ENCODE measurements at places on chromosomes 13 and 19.

DNA sequence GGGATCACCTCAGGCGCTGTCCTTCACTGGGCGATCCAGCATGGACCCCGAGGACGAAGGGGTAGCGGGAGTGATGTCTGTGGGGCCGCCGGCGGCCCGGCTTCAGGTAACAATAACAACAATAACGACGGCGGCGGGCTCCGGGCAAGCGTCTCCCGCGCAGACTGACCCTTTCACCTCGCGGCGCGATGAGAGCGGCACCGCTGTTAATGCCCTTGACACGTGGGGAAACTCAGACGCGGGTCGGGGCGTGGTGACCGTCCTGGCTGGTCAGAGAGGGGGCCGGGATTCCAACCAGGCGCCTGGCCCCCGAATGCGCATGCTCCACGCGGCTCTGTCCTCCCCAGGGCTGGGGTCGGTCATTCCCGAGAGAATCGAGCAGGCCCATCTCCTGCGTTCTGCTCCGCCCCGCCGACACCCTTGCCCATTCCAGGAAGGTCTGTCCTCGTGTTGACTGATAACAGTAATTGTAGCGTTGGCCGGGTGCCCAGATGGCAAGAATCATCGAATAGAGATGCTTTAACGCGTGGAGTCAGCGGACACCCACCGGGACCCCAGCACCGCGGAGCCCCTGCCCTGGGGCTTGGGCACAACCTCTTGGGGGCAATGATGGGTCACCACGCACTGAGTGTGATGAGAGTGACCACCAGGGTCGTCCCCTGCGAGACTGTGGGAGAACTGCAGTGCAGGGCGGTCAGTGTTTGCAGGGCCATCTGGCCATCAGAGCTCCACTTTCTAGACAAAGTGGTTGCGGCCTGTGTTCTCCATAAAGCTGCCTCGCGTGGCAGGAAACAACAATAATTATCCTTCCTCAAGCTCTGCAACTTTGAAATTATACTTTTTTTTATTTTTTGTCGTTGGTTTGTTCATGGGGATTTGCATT, 528 bp downstream of the ZNF8 start:
- DNase-seq = peak; percentile 29

- no peak for DNase-seq
Measured at GRCh38 chr13:105426441-105426840, 1109.0 kb downstream of the EFNB2 start.

DNA sequence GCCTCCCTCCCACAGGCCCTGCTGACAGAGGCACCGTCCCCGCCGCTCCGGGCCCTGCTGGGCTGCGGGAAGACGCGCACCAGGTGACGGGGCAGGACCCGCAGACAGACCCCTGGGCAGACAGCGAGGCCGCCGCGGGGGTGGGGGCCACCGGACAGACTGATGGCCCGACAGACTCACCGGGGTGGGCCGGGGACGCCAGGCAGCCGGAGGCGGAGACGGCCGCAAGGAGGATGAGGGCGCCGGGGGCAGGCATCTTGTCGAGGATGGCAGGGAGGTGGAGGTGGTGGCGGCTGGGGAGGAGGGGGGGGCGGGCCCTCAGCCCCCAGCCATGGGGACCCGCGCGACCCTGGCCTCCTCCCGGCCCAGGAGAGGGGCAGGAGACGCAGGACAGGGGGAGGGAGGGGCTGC, 309 bp downstream of the LMTK3 start:
- no peak for DNase-seq

DNA sequence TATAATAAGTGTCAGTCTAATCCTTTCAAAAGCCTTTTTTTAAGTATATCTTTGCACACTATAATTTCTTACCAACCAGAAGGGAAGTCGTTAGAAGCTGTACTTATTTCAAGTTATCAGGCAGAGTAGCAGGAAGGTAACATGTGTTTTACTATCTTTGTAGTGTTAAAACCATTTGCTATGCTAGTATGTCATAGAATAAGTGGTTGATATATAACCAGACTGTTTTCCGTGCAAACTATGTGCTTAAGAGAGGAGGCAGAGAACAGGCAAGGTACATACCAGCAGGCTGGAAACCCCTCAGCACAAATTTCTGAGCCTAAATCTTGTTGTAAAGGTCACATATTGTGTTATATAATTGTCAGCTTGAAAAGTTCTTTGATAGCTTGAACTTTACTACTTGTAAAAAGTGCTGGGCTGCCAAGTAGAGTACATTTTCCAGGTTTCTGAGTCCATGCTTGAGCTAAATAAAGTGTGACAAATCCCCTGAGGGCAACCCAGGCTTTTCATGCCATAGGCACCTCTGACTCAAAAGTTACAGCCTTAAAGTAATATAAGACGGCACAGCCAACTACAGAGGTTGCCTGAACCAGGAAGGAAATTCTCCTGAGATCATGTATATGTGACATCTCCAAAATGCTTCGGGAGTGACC, 1297.4 kb downstream of the PCDH9 start:
- DNase-seq = no peak

GRCh38 chr13:26759249-26759906, 1.2 kb downstream of the GPR12 start:
- no peak for DNase-seq

- DNase-seq = no peak
Measured at GRCh38 chr19:24002256-24002945, 84.6 kb upstream of the ZNF254 start.

GRCh38 chr13:24574847-24575246, 62.3 kb upstream of the PARP4 start:
- no peak for DNase-seq

DNA sequence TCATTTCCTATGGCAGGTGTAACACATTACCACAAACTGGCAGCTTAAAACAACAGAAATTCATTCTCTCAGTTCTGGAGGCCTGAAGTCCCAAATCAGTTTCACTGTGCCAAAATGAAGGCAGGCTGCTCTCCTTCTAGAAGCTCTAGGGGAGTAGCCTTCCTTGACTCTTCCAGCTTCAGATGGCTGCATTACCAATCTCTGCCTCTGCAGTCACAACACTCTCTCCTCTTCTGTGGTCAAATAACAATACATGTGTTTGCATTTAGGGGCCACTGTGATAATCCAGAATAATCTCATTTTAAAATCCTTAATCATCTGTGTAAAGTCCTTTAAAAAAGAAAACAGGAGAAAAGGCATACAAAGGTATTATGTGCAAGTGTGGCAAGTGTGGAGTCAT, 7.8 kb downstream of the DIAPH3 start:
- DNase-seq = no peak

- DNase-seq = no peak
Measured at GRCh38 chr13:102763741-102764140, 9.8 kb downstream of the TEX30 start.

DNA sequence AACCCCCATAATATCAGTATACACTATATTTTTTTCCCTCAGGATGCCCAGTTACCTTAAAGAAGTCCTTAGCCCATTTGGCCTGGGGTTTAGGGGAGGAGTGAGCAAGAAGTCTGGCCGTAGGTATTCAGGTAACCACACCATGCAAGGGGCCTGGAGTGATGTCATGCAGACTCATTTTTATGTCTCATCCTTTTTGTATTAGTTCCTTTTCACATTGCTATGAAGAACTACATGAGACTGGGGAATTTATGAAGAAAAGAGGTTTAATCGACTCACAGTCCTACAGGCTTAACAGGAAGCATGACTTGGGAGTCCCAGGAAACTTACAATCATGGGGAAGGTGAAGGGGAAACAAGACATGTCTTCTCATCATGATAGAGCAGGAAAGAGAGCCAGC, 12.2 kb downstream of the TPP2 start:
- DNase-seq = no peak

GRCh38 chr19:44617110-44617880, 3.9 kb downstream of the IGSF23 start:
- DNase-seq = no peak

DNA sequence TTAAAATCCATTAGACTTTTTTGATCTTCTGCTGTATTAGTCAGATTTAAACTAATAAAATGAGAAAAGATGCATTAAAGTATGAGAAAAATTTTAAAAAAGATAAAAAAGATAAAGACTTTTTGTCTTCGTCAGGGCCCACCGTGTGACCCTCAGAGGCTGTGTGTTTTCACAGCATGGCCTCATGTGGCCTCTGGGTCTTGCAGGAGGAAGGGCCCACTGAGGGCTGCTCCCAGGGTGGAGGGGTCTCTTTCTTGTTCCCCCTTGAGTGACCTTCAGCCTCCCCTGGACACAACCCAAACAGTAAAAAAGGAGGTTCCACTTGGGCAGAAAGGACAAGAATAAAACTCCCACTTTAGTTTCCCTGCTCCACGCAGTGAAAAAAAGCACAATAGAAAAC, 57.1 kb upstream of the RANBP3 start:
- DNase-seq = no peak

- DNase-seq = no peak
Measured at GRCh38 chr19:15181394-15181793, 19.4 kb downstream of the NOTCH3 start.

DNA sequence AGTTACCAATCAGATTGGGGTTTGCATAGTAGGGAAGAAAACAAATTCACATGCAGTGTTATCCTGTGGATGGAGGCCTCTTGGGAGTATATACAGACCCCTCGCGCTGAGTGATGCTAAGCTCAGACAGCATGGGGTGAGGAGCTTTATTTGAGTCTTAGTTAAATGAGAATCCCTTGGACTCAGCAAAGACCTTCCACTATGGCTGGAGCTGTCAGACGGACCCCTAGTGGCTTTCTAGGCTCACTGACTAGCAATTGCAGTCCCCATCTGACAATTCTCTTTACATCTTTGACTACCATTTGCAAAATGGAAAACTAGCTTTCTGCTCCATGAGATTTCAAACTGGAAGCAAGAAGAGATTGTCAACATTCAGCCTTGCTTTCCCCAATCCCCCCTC, 90.4 kb downstream of the STOML3 start:
- no peak for DNase-seq

DNA sequence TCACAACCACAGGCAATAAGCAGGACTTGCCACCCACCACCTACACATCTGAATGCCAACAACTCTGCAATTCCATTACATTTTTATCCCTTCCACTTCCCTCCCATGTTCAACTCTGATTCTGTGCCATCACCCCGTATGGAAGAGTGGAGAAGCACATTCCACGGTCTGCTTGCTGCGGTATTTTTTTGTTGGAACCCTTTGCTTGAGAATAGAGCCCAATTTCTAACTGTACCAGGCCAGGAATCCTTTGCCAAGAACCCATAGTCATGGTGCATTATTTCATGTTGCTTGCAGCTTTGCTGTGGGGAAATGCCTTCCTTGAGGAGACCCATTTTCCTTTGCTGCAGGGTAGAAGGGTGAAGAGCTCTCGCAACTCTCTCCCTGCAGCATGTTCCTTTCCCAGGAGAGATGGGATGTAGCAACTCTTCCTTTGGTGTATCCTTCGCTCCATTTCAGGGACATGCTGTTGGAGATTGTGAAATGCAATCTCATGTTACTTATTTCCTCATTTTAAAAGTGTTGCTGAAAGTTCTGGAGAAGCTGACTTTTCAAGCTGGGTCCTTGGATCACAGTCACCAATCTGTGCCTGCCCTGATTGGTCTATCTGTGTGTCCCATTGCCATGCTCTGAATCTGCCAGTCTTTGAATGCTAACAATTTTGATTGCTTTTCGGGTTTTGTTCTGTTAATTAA, 69.8 kb upstream of the STARD13 start:
- no peak for DNase-seq

DNA sequence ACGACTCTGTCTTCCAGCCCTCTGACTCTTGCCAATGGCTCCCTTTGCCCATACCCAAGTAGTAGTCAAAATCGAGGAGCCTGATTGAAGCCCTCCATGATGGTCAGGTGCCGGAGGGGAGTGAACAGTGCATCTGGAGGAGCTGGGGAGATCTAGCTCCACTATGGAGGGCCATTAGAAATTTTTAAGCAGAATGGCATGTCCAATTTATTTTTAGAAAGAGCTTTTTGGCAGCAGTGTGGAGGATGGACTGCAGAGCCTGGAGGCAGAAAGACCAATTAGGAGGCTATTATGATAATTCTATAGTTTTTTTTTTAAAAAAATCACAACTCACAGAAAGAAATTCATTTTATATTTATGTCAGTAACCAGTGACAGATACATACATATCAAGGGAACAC, 92.7 kb upstream of the SLC7A1 start:
- DNase-seq = no peak

DNA sequence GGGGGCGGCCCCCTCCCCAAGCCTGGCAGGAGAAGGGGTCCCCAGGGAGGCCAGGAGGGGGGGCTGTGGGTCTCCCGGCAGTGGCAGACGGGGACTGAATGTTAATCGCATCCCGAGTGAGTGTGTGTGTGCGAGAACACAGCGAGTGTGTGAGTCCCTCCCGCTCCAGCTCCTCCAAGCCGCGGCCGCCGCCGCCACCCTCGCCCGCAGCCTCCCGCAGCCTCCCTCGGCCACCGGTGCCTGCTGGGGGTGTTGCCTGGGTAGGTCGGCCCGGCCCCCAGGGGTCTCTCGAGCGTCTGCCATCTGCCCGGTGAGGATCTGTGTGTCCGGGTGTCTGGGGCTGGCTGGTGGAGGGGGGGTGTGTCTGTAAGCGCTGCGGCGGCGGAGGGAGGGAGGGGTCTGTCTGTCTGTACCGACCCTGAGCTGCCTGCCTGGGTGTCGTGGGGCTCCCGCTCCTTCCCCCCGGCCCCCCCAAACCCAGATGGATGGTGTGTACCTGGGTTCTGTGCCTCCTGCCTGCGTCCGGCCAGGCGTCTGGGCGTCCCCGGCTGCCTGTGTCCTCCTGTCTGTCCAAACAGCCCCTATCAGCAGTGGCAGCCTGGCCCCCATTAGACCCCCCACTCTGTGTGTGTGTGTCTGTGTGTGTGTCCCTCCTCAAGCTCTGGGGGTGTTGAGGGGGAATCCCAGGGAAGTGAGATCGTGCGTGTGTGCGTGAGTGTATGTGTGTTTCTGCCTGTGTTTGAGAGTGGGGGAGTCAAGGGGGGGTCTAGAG, at the start of gene GRIN2D:
Gene GRIN2D (plus strand): TSS at position 110 of the 772 bp plus-strand sequence. CDS start 4,725 bp downstream, outside the sequence.
- DNase-seq = no peak

DNA sequence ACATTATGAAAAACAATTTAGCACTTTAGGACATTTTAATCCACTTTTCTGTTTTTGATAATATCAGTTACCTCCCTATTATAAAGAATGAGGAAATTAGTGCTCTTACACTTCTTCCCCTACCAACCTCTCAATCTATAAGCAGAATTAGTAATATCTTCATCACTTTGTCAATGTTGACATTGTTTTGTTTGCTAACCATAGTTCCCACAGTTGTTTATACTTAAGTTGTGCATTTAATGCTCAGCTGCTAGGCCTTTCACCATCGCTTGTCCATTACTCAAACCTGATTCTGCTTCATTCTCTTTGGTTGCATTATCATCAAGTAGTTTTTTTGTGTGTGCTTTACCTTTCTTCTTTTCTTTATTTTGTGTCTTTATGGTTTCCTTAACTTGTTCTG, 132.1 kb downstream of the CDK8 start:
- DNase-seq = no peak

All from activated CD4-positive, CD25-positive, alpha-beta regulatory T cell (primary cell).